ENCODE measurements at places on chromosomes 6 and 20.

DNA sequence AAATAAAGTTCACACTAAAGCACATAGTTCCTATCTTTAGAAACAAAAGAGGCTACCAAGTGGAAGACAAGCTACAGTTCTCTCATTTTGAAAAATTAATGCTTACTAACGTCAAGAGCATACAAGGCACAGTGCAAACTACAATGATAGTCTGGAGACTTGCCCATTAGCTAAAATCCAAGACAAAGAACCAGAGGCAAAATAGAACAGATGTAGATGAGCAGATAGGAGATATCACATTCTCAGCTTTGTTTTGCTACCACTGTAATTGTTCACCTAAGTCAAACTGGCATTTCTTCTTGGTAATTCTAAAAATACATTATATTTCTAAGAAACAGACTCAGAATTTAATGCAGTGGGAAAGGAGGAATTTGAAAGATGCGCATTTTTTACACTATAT, 5.2 kb downstream of the TMEM30A start:
- DNase-seq: no peak

DNA sequence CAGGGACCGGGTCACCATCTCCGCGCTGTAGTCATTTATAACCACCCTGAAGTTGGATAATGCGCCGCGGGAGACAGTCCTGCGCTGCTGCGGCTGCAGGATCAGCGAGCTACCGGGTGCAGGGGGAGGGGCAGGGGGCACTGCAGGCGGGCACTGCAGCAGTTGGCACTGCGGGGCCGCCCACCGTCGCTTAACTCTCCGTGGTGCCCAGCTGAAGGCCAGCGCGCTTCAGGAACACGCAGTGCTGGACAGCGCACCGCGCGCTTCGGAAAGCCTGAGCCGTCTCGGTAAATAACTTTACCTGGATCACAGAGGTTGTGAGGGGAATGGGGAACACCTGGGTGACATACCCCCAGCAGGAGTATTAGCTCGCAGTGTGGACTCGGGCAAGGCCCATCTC, 12.4 kb upstream of the LRFN2 start:
- DNase-seq: no peak

DNA sequence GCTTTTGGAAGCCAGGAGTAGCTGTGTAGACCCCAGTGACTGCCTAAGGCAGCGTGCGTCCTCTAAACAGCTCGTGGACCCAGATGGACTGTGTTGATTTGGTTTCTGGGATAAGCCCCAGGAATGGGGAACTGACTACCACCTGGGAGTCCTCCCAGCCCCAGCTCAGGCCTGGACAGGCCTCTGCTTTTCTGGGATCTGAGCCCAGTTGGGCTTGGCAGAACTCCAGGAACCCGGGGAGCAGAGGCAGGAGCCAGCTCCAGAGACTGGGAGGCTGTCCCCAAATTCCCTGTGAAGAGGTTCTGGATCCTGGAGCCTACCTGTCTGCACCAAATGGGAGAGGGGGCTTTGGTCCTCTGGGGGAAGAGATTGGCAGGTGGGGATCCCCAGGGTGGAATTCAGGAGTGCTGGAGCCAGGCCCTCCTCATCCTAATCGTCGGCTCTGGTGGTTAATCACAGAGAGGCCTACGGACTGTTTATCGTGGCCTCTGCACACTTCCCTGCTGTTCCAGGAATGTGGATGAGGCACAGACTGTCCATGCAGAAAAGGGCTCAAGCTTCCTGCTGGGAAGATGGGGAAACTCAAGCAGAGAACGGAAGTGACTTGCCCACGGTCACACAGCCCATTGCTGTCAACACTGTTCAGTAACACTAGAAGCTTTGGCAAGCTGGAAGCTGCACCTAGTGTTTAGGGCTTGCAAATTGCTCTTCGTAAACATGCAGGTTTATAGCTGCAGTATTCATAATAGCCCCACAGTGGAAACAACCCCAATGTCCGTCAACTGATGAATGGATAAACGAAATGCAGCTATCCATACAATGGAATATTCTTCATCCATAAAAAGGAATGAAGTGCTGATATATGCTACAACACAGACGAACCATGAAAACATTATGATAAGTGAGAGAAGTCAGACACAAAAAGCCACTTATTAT, 100.6 kb downstream of the KCNB1 start:
- no peak for DNase-seq

DNA sequence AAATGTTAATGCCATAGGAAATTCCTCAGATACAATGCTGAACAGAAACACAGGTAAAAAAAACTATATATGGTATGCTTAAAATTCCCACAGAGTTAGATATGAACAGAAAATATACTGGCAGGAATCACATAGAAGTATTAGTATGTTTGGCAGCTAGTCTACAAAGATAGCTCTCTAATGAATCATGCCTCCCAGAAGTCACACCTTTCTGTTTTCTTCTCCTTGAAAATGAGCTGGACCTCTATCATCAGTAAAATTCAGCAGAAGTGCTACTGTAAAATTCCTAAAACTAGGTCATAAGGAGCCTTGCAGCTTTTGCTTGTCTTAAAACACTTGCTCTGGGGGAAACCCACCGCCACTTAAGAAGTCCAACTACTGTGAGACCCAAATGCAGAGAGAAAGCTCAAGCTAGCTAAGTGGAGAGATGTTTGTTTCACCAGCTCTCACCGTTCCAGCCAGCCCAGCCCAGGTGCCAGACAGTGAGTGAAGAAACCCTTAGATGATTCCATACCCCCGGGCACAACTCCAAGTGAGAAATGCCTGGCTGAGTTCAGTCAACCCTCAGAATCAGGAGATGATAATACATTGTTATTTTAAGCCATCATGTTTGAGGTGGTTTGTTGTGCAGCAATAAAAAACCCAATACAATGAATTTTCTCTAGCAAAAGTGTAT, 43.0 kb downstream of the TSPYL4 start:
- no peak for DNase-seq

GRCh38 chr6:12250383-12250770, 39.8 kb upstream of the EDN1 start:
- DNase-seq: no peak

DNA sequence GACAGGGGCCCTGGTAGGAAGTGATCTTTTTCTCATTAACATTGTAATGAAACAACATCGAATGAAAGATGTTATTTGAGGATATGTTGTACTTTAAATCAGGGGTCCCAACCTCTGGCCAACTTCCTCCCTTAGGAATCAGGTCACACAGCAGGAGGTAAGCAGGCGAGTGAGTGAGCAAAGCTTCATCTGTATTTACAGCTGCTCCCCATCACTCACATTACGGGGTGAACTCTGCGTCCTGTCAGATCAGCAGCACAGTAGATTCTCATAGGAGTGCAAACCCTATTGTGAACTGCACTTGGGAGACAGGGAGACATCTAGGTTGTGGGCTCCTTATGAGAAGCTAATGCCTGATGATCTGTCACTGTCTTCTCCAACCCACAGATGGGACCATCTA, 19.9 kb downstream of the EPM2A start:
- no peak for DNase-seq

GRCh38 chr20:23187751-23188150, 101.6 kb upstream of the CD93 start:
- DNase-seq: no peak

GRCh38 chr6:15862810-15863209, 200.0 kb upstream of the DTNBP1 start:
- no peak for DNase-seq

GRCh38 chr6:30100585-30101443, 12.1 kb downstream of the TRIM31 start:
- DNase-seq: no peak

GRCh38 chr6:117309069-117309468, 43.7 kb downstream of the VGLL2 start:
- DNase-seq: no peak

GRCh38 chr6:14141351-14142062, 23.9 kb downstream of the CD83 start:
- DNase-seq: no peak

DNA sequence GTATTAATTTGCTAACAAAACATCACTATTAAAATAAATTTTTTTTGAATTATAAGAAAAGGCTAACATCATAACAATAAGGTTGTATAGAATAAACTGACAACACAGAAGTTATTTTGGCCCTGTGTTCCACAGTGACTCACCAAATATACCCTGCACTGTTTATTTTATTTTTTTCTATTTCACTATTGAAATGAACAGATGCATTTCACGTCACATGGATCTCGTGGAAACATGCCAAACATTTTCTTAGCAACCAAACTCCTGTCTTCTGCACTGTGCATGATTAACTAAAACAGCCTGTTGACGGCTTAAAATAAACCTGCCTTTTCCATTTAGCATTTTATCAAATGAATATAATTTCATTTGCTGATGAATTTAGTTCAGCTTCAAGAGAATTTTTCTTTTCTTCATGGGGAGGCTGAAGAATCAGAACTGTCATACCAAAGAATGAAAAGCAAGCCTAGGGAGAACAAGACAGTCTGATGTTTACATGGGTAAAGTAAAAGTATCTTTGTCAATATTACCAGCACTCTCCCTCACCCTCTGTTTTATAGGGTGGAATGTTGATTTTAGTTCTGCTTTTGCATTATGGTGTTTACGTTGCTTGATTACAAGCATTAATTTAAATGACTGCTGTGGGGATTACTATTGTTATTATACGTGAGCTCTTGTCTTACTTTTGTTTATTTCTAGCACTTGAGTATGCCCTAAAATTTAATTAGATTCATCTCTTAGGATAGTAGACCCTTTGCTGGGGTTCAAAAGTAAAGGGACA, 115.3 kb downstream of the LCA5 start:
- peak; percentile 75 for DNase-seq

- DNase-seq: no peak
Measured at GRCh38 chr6:17015551-17016381, 86.1 kb upstream of the STMND1 start.

DNA sequence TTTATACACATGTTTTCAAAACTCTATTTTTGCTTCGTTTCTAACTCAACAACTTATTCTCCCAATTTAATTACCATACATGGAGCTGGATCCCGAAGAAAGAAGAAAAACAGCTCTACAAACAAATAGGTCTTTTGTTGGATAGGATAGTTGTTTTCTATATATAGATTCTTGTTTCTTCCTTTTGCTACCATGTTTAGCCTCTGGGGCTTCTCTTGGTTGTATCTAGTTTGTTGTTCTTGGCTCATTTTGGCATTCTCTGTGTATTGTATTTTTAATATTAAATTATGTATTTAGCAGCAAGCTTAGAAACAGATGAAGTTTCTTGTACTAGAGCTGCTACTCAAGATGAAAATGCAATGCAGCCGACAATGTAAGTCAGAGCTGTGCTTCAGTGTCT, 60.9 kb downstream of the PLCB4 start:
- no peak for DNase-seq

GRCh38 chr6:169344750-169345065, 91.1 kb upstream of the THBS2 start:
- DNase-seq: no peak

DNA sequence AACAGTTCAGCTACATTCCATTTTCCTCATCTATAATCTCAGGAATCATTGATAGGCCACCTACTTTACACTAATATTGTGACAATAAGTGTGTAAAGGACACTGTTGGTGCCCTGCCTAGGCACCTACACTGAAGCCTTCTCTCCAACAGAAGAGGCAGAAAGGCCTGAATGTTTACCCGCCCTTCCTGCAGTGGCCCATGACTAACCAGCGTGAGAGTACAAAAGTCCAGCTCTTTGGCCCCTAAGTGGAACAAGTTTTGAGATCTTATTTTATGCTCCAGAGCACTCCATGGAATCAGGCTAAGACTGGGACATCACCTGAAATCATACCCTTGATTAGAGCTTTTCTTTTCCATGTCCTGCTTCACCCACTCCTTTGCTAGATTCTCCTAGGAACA, 359.7 kb downstream of the ARHGAP18 start:
- DNase-seq: no peak

DNA sequence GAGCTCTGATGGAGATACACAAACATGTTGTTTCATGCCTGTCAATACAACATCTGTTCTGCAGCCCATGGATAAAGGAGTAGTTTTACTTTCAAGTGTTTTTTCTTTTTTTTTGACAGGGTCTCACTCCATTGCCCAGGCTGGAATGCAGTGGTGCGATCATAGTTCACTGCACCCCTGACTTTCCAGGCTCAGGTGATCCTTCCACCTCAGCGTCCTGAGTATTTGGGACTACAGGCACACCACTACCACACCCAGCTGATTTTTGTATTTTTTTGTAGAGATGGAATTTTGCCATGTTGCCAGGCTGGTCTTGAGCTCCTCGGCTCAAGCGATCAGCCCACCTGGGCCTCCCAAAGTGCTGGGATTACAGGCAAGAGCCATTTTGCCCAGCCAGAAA, 97.0 kb downstream of the SMAP1 start:
- DNase-seq: no peak

- no peak for DNase-seq
Measured at GRCh38 chr6:158003910-158004700, 22.4 kb downstream of the SYNJ2 start.

DNA sequence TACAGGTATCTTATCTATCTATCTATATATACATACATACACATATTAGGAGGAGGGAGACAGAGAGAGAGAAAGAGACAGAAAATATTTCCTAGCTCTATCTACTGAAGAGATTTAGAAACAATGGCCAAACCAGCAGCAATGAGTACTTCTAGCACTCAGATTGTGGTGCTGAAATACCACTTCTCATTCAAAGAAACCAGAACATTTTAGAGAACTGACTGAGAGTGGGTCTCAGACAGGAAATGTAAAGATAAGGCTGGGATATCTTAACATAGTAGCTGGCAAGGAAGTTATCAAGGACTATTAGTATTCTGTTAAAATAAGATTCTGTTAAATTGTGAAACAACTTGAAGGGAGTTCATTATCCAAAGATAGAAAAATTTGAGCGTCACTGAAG, 57.0 kb downstream of the DNAAF9 start:
- DNase-seq: no peak

GRCh38 chr20:38277691-38278090, 17.2 kb upstream of the KIAA1755 start:
- no peak for DNase-seq

GRCh38 chr20:56702931-56703840, 74.1 kb downstream of the TFAP2C start:
- DNase-seq: no peak

DNA sequence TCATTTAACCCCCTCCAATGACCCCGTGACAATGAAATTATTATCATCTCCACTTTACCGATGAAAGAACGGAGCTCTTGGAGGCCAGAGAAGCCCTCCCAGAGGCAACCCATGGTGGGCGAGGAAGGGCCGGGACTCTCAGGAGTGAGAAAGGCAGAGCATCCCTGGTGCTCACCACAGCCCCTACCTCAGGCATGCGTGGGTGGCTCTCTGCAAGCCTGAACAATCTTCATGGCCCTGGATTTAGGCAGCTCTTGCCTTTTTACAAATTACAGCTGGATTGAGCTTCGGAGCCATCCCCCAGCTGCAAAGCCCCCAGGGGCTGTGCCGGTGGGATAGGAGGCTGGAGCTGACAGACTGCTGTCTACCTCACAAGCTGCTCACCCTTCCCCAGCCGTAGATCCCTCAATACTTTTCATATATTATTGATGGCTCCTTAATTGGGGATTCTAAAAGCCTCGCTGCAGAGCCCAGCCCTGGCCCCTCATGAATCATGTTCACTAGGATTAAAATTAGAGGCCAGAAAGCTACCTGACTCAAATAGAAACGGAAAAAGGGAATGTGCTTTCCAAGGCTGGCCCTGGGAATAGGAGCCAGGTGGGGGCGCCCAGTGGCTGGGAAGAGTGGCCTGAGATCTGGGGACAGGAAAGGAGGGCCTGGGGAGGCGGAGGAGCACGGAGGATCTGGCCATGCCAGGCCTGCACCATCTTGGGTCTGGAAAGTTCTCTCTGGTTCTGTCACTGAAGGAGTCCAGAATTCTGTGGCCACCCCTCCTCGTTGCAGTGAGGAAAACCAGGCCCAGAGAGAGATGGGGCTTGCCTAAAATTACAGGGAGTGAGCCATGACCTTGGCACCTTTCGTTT, 29.1 kb downstream of the CPNE5 start:
- no peak for DNase-seq

Measured in SK-N-MC (cell line).